ENCODE measurements at places on chromosomes 3 and 15.

- no peak for DNase-seq
Measured at GRCh38 chr3:71518089-71518488, 65.4 kb downstream of the FOXP1 start.

DNA sequence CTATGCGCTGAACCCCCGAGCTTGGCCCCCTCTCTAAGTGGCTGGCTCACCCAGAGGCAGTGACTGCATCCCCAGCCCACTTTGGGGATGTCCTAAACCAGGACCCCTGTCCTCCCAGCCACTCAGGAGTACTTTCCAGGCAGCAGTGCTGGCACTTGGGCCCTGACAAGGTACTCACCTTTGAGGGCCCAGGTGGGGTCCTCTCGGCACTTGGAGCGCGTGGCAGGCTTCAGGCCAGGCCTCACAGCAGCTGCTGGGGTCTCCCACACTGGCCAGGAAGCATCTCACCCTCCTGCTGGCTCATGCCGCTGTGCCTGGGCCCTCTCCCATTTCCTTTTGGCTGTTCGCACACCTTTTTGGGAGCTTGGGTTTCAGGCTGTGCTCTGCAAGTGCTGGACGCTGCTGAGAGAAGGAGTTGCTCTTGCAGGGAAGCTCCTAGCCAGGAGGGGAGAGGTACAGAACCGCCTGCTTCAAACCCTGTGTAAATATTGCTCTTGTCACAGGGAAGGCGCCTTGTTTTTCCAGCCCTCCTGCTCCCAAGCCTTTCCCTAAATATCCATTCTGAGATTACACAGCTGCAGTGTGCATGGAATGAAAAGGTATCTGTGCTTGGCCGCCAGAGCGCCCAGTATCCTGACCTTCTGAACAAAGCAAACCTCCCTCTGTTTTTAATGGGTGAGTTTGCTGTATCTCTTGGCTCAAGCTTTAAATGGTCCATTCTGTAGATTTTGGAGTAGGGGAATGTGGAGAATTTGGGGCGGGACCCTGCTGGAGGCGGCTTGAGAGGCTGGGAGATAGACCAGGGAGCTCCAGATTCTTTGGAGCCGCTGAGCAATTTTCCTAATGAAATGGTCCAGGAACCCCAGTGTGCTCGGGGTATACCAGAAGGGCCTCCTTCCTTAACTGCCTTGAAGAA is 45.6 kb downstream of the DNASE1L3 start:
- no peak for DNase-seq

DNA sequence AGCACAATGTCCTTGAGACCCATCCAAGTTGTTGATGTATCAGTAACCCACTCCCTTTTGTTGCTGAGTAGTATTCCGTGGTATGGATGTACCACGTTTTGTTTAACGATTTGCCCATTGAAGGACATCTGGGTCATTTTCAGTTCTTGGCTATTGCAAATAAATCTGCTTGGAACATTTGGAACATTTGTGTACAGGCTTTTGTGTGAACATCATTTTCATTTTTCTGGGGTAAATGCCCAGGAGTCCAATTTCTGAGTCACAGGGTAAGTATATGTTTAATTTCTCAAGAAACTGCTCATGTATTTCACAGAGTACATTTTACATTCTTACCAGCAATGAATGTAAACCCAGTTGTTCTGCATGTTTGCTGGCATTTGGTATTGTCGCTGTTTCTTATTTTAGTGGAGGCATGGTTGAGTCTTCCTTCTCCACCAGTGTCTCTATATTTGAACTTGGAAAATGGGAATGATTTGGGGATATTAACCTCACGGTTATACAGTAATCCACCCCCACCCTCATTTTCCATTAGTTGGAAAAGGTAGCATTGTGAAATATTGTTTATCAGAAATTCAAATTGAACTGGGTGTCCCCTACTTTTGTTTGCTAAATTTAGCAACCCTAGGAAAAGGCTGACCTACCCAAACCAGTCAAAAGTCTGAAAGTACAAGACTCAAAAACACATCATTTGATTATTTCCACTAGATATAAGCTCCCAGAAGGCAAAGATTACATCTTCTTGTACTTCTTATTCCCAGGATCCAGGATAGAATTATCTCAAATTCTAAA is 30.8 kb downstream of the POMGNT2 start:
- DNase-seq = no peak

- DNase-seq = no peak
Measured at GRCh38 chr15:77346245-77347036, 73.5 kb downstream of the PEAK1 start.

- DNase-seq = no peak
Measured at GRCh38 chr3:12970684-12971083, 102.5 kb downstream of the IQSEC1 start.

GRCh38 chr3:127732879-127733350 is 60.2 kb downstream of the ABTB1 start:
- no peak for DNase-seq

GRCh38 chr15:40398413-40398873 is 7.2 kb upstream of the IVD start:
- no peak for DNase-seq
